ENCODE measurements at places on chromosomes 1 and 21.

DNA sequence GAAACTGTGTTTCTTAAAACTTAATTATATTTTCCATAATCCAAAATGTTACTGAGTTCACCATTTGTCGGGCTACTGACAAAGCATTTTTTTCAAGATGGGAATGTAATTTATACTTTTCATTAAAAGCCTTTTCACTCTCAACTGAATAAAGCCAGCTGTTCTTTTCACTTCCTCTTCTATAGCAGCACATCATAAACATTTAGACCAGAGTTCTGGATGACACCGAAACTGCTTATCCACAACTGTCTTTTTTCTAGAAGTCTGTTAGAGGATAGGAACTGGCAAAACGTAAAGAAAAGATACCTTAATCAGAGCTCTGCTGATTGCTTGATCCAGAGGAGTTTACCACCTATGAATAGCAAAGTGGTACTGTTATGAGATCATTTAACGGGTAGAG is 594.7 kb downstream of the ADGRL2 start:
- DNase-seq: no peak

- peak; percentile 9 for DNase-seq
Observed at GRCh38 chr1:37238364-37239224, 204.3 kb upstream of the GRIK3 start.

DNA sequence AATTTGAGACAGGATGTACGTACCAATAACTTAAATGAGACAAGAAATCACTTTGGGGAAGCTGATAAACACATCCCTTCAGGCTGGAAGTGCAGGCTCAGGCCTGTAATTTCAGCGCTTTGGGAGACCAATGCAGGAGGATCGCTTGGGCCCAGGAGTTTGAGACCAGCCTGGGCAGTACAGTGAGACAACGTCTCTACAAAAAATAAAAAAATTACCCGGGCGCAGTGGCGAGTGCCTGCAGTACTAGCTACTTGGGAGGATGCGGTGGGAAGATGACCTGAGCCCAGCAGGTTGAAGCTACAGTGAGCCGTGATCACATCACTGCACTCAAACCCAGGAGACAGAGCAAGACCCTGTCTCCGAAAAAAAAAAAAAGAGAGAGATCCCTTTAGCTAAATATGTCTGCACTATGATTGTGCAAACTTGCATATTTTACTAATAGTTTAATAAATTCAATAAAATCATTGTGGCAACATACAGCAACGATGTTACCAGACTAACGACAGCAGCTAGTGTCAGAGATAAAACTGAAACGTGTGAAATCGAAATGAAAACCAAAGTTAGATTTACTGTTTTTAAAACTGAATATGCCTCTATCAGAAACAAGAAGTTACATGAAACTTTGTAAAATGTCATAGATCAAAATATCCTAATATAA is 54.7 kb downstream of the CD2 start:
- no peak for DNase-seq

DNA sequence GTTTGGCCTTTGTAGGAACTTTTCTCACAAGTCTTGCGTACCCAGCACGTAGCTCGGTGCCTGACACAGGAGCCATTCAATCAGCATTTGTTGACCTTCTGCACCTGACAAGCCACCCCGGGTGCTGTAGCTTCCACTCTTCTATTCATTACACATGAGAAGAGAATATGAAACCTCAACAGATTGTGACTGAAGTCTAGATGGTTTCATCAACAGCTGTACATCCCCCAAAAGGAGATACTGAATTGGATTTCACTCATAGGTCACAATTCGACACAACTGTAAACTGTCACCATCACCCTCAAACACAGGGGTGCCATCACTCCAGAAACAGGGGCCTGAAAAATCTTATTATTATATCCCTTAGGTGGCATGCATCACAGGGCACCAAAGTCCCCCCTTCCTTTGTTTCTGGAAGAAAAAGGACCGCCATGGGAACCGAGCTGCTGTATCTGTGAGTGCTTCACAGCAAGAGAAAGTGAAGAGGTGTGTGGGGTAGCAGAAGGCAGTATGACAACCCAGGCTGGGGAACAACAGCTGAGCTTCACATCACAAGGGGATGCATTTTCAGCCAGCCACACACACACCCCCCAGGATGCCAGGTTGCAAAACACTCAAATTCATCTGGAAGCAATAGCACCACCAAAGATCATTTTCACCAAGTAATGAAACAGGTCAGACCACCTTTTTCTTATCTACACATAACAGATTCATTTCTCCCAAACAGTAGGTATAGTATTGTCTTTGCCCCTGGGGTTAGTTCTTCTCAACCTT is 225.7 kb downstream of the TOMM20 start:
- DNase-seq: no peak

- no peak for DNase-seq
Observed at GRCh38 chr1:217457016-217457415, 173.9 kb downstream of the GPATCH2 start.

DNA sequence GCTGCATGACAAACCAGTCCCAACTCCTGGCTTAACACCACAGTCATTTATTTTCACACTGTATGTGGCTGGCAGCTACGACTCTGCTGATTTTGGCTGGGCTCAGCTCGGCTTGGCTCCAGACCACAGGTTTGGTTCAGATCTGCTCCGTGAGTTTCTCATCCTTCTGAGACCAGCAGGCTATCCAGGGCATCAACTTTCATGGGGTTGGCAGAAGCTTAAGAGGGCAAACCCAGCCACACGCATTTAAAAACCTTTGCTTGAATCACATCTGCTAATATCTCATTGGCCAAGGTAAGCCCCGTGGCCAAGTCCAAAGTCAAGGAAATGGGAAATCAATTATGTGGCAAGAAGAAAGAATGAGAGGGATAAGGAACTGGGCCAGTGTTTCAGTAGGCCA is 574.2 kb downstream of the MATN1 start:
- DNase-seq: no peak

GRCh38 chr21:9838738-9839642 is 682.4 kb upstream of the TPTE start:
- no peak for DNase-seq

- DNase-seq: no peak
Observed at GRCh38 chr1:210822932-210823331, 311.0 kb downstream of the KCNH1 start.

DNA sequence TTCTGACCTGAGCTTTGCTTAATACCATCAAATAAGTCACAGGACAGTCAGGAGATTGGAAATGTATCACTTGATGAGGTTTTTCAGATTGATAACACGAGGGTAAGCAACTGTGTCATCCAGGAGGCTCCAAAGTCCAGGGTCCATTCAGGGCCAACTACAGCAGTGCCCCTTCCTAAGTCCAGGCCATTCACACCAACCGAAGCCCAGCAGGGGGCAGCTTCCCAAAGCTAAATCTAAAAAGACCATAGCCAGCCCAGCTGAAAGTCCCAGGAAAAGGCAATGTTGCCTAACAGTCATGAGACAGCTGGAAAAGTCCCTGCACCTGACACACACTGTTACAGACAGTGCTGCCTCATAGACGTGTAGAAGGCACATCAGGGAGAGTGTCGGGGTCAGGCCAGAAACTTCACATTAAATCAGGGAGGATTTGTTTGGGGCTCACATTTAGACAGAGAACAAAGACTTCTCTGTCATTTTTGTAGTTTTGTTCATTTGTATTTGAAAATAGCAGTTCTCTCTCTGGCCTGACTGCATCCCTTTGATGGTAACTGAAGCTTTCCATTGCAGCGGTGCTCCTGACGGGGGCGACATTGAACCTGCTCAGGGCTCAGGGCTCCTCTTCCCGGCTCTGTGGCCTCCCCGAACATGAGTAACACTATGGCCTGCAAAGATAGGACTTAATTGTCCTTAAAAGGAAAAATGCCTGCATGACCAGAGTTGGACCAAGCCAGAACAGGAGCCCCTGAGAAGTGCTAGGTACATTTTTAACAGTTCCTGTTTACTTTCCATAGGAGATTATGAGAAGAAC is 200.4 kb downstream of the NRIP1 start:
- DNase-seq: peak; percentile 84

DNA sequence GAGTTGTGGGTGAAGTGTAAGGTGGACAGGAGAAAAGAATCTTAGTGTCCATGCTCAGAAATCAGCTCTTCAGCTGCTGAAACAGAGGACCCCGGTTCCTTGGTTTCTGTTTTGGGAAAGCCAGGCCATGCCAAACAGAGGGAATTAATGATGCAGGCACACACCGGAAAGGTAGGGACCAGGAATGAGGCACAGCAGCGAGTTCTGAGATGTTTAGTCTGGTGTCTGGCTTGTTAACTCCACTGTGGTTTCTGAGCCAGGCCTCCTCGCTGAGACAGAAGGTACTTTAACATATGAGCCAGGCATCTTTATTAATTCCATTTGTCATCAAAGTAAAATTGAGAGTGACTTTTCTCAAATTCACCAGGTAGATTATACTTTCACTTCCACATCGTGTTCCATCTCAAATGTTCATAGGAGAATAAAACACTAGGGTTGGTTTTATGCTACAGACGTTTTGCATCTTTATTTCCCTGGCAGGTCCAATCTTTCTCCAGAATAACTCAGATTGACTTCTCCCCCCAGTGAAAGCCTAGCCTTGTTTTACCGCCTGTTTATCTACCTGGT is 23.5 kb downstream of the LRRC8D start:
- DNase-seq: no peak

GRCh38 chr1:56390232-56390867 is 189.0 kb downstream of the PLPP3 start:
- DNase-seq: no peak

DNA sequence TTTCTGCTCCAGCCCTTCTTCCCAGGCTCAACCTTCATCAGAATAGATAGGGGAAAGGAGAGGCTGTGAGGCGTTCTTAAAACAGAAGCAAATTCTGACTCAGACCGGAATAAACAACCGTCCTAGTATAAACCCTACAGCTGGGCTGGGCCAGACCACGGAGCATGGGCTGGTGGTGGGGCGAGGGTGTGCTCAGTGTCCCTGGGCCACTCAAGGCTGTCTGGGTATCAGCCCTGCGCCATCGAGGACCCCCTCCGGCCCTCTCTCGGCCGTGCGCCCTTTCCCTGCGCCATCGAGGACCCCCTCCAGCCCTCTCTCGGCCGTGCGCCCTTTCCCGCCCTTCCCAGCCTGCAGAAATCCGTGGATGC is 36.0 kb downstream of the CAPN2 start:
- DNase-seq: peak; percentile 62

- peak; percentile 97 for DNase-seq
Observed at GRCh38 chr1:206723805-206724472, 39.2 kb downstream of the MAPKAPK2 start.

DNA sequence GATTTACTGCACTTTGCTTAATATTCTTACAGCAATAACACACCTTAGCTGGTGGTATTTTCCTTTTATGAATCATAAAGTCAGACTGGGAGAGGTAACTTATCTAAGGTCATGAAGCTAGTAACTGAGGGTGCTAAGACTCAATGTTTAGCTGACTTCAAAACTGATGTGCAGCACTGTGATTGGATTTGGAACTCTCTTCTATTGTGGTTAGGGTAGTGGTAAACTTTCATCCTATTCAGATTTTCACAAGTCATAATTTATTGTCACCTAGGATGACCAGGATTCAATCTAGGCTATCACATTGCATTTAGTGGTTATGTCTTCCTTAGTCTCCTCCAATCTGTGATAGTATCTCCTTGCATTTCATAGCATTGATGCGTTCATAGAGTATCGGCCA is 18.9 kb downstream of the EPB41 start:
- no peak for DNase-seq

GRCh38 chr1:209710093-209710492 is 5.4 kb downstream of the HSD11B1 start:
- peak; percentile 36 for DNase-seq

GRCh38 chr1:2544093-2544874 is 11.9 kb upstream of the TNFRSF14 start:
- DNase-seq: no peak

DNA sequence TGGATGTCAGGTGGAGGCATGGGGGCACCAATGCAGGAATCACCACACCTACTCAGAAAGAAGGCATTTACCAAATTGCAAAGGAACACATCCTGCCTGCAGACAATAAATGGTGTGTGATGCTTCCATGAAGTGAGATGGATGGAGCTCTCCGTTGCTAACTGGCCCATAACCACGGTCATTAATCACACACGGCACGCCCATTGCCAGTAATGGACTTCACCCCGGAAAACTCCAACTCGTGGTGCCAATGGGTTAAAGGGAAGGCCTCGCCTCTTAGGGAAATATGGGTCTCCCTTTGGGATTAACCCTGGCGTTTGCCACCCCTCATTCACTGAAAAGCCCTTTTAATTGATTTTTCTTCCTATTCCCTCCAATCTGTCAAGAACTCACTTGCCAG is 443.1 kb upstream of the DAB1 start:
- no peak for DNase-seq

DNA sequence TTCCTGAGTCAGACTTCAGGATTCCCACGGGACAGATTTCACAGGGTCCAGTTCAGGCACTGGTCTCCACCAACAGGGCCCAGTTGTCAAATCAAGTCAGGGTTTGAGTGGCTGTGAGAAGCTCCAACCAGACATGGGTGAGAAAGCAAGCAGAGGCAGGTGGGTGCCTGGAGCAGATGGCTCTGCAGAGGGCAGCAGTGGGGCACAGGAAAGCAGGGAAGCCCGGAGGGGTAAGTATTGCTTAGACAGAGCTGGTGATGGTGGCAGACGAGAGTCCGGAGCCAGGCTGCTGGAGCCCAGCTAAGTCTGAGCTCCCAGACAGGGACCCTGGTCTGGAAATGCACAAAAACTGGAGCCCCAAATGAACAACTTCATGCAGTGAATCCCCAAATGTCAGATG is 40.4 kb downstream of the RIMS3 start:
- no peak for DNase-seq

DNA sequence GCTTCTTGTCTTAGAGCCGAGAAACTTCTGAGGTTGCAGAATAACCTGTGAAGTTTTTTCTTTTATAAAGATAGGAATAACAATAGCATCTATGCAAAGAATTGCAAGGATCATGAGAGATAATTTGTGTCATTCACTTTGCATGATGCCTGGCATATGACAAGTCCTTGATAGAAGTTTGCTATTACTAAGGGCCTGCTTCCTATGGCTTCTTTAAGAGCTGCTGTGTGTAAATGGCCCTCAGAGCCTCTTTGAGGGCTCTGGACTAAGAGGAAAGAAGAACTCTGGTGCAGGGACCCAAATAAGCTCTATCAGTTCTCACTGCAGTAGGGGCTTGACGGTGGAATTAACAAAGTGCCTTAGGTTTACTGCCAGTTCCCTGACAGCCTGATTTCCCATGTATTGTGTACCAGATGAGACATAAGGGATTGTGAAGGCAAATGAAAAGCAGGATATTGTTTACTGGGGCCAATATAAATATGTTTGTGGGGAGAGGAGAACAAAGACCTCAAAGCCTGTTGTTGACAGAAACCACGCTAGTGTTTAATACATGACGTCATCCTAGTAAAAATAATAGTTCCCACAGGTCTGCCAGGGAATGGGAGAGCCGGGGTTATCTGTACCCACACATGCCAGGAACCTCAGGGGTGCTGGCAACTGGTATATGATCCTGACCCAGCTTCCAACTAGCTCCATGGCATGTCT is 131.2 kb upstream of the UBE2U start:
- peak; percentile 77 for DNase-seq

- DNase-seq: no peak
Observed at GRCh38 chr1:35001743-35002142, 16.6 kb upstream of the TMEM35B start.

GRCh38 chr1:67427947-67428346 is 2.3 kb downstream of the SERBP1 start:
- DNase-seq: no peak
